H54 (cell line): ENCODE measurements at places on chromosomes 6 and 20.

DNA sequence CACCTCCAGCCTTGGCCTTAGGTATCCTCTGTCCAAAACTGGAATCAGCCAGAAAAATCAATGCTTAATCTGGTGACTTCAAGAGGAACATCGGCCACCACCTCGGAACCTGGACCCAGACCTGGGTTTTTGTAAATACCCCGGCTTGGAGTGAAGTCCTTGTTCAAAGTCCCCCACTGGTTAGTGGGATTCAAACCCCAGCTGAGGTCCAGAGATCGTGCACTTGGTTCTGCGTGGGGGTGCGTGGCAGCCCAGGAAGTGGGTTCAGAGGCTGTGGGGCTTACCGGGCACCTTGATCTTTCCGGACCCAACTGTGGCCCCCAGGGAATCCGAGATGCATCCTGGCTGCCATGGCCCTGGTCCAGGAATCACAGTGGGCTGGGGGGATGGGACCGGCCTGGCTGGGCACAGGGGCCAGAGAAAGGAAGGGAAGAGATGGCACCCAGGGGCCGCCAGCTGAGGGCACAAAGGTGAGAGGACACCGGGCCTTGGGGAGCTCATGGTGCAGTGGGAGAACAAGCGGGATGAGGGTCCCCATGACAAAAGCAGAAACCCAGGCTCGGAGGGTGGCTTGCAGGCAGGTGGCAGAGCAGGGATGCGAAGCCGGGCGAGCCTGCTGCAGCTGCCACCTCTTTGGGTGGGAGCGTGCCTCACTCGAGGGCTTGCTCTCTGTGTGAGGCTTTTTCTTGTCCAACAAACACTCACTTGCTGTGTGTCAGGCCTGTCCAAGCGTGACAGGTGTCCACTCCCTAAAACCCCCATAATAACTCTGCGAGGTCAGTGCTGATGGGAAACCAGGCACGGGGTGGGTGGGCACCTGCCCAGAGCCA is 27.7 kb downstream of the ZBP1 start:
- no peak for DNase-seq

GRCh38 chr20:62742550-62742949 is 33.9 kb downstream of the NTSR1 start:
- no peak for DNase-seq

DNA sequence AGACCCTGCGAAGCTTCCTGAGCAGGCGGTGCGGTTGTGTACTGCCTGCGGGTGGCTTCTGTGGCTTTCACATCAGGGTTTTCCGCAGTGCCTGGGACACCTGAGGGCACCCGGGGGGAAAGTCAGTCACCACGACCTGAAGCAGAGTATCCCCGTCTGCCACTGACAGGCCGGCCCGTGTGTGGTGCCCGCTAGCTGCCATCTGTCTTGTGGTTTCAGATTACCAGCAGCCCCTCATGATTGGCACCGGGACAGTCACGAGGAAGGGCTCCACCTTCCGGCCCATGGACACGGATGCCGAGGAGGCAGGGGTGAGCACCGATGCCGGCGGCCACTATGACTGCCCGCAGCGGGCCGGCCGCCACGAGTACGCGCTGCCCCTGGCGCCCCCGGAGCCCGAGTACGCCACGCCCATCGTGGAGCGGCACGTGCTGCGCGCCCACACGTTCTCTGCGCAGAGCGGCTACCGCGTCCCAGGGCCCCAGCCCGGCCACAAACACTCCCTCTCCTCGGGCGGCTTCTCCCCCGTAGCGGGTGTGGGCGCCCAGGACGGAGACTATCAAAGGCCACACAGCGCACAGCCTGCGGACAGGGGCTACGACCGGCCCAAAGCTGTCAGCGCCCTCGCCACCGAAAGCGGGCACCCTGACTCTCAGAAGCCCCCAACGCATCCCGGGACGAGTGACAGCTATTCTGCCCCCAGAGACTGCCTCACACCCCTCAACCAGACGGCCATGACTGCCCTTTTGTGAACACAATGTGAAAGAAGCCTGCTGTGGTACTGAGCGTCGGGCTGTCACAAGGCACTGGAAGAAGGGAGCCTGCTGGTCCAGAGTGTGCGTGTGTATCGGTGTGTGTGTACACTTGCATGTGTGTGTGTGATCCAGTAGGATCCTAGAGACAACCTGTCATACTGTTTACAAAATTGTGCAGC is 54.4 kb downstream of the GOPC start:
- no peak for DNase-seq

DNA sequence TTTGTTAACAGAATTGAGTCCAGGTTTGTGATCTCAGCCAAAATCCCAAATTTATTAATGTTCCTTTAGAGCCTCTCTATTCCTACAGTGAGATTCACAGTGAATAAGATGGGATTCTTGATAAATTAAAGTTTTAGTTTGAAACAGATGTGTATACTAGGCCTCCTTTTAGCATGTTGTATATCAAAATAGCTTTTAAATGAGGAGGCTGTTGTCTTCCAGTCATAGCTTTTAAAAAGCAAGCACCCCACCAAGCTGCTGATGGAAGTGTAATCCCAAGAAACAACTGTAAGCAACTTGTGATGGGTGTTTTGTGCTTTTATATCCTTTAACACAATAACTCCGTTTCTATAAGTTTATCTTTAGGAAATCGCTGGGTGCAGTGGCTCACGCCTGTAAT is 7.0 kb downstream of the GTF2H5 start:
- DNase-seq = no peak

DNA sequence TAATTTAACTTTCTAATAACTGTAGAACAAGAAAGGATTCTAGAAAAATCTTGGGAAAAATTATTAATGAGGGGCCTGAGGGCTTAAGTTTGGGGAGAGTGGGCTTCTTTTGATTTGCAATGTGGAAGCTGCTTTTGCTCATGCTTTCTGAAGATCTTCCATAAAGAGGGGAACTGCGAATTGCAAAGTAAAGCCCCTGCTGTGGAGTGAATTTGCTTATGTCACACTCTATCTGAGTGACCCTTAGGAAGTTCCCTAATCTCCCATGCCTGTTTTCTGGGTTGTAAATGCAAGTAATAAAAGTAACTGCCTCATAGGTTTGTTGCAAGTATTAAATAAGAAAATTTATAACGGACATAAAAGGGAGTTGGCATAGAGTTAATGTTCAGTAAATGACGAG is 301.2 kb downstream of the PLCB1 start:
- DNase-seq = no peak

- no peak for DNase-seq
Observed at GRCh38 chr6:143867236-143867635, 3.0 kb downstream of the ZC2HC1B start.

- no peak for DNase-seq
Observed at GRCh38 chr6:121999456-122000065, 399.9 kb upstream of the HSF2 start.

DNA sequence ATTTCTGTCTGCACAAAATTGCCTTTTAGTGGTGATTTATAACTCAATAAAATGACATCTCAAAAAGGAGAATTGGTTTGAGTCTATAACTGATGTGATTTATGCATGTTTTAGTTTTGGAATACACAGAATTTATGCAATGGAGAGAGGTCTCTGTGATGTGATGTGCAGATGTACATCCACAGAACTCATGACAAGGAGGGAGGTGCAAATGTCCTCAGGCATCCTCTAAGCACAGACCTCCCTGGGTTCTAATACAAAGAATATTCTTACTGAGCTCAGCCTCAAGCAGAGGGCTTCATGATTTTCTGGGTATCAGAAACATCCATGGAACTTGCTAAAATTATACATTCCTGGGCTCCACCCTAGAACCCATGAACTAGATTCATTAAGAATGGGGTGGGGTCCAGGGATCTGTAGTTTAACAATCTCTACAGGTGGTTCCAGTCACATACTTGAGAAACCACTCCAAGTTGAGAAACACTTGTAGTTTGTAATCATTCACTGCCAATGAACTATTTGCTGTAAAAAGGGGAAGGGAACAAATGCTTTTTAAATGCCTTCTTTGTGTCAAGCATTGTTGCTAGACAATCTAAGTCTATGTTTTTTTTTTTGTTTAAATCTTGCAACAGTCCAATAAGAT is 60.2 kb upstream of the NEDD9 start:
- no peak for DNase-seq

- DNase-seq = no peak
Observed at GRCh38 chr6:28635547-28636158, 110.0 kb downstream of the GPX5 start.

GRCh38 chr6:42963855-42964605 is 3.5 kb downstream of the GNMT start:
- DNase-seq = peak; percentile 58

- no peak for DNase-seq
Observed at GRCh38 chr6:154537511-154538325, 27.2 kb upstream of the CNKSR3 start.

DNA sequence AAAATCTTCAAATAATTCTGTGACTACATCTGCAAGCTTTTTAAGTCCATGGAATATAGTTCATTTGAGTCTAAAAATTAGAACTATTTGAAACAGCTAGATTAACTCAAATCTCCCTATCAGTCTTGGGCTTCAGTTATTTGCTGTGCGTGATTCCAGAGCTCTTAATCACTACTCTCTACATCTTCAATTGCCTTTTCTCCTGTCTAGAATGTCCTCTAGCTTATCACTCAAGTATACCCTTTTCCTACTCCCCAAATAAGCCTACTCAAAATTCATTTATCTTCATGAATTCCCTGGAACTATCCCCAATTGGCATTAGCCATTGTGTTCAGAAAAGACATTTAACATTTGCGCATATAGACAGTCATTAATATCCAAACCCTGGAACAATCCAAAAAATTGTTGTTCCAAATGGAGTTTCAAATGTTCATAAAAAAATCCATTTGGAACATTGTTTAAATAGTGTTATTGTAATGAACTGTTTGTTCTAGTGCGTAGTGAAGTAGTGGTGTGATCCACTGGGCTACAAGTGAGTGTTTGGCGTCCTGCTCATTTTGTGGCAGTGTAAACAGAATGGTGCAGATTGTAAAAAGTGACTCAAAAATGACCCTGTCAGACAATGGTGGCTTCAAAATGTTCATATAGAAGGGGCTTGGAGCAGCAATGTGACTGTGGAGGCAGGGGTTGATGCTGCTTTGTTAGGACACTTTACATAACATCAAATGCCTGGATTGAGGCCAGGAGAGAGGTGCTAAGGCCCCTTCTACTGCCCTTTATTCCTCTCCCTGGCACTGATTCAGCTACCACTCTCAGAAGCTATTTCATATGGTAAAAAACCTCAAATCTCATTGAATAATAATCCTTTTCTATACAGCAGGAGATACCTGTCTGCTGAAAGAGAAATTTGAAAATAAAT is 122.3 kb downstream of the KIF6 start:
- no peak for DNase-seq

DNA sequence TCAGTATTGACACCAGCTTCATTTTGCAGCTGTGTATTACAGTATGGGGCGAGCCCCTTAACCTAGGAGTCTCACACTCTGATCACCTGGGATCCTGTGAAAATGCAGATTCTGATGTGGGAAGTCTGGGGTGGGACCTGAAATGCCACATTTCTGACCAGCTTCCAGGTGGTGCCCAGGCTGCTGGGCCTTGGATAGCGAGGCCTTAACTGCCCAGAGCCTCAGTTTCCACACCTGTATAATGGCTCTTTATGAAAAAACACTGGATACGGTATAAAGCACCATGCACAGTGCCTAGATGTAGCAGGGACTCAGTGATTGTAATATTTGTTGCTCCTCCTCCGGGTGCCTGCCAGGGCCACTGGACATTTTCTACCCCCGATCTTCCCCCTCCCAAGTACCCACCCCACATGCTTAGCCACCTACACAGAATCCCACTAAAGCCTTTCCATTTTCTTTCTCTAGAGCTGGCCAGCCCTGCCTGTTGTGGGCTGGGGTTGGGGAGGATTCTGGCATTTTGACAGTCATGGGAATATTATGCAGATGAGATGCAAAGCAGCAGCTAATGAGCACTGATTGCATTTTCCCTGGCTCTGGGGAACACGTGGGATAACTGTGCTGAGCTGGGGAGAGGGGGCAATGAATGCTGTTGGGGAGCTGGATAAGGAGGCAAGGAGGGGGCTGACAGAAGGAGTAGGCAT is 44.8 kb downstream of the SPDEF start:
- DNase-seq = no peak

DNA sequence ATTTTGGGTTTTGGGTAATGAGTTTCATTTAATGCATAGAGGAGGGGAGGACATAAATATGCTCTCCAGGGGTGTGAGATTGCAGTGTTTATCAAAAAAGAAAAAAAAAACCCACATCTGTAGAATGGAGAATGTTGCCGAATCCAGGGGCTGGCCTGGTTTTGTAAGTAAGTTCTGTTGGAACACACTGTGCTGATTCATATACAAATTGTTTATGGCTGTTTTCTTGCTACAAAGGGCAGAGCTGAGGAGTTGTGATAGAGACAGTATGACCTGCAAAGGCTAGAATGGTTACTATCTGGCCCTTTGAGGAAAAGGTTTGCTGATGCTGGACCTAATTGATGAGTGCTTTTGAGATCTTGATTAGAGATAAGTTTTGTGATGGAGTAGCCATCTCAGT is 30.4 kb downstream of the SCAF8 start:
- DNase-seq = no peak

DNA sequence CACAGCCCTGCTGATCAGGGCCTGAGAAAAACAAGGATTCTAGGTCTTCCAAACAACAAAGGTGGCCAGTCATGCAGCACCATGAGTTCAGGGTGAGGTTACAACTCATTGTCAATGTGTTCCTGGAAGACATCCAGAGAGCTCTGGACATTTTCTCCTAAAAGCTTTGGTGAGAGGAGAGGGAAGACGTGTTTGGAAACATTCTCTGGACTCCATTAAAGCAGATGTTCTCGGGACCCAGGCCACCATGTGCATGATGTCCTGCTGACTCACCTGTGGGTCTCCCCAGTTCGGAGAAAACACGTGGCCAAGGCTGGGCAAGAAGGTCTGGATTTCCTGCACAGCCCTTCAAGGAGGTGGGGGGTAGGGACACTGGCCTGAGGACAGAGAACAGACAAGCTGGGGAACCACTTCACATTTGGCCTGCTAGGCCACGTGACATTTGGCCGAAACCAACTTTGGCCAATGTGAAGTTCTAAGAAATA is 61.6 kb downstream of the KCNB1 start:
- DNase-seq = no peak

DNA sequence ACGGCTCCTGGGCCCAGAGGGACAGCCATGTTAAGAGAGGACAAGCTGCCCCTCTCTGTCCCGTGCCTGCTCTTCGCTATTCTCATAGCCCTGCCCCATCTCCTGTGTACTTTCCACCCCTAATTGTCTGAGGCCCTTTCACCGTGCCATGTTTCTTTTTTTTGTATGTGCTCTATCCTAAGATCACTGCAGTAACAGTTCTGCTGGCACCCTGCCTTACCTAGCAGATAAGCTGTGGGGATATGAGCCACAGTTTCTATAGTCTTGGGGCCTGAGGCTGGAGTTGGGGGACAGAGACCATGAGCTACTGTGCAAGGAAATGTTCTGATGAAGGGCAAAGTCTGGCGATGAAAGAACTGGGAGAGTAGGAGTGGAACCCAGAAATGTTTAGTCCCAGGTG is 269.5 kb upstream of the CITED2 start:
- no peak for DNase-seq

DNA sequence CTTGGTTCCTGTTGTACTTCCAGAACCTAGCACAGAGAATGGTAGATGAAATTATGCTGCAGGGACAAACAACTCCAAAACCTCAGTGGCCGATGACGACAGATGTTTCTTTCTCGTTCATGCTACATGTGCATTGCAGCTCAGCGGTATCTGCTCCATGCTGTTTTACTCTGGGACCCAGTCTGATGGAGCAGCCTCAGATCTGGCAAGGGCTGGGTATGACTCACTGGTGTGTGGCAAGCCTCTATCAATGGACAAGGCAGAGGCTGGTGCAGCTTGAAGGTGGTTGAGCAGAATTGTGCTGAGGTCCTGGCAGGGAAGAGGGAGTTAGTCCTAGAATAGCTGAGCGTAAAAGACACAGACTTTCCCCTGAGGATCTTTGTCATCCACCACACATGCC is 10.3 kb upstream of the BLCAP start:
- no peak for DNase-seq
